ENCODE measurements at places on chromosomes 11 and 22.

GRCh38 chr11:132008872-132009271 is 638.5 kb downstream of the NTM start:
- DNase-seq: no peak

DNA sequence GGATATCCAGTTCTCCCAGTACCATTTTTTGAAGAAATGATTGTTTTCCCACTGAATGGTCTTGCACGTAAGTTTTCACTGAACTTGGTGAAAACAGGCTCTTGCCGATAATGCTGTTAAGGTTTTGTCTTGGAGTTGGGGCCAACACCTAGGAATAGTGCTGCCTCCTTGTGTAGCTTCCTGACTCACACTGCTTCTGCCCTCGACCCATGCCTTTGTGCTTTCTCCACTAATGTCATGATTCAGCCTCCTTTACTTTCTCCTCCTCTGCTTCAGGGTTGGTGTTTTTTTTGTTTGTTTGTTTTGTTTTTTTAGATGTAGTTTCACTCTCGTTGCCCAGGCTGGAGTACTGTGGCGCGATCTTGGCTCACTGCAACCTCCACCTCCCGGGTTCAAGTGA is 30.2 kb downstream of the SLC5A1 start:
- no peak for DNase-seq

DNA sequence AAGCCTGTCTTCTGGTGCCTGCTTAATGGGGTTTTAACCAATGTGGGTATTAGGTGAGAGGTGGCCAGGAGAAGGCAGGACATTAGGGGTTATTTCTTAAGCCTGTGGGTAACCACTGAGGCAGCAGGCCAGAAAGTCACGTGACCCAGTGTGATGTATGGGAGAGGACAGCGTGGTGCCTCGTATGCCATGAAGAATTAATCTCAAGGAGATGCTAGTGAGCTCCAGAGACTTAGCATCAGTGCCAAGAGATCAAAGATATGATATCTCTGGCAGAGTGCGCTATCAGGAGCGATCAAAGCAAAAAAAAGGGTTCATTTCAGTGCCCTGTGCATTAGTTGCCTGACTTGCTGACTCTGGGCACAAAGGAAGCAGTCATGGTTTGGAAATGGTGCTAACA is 275.5 kb downstream of the KIRREL3 start:
- DNase-seq: no peak

DNA sequence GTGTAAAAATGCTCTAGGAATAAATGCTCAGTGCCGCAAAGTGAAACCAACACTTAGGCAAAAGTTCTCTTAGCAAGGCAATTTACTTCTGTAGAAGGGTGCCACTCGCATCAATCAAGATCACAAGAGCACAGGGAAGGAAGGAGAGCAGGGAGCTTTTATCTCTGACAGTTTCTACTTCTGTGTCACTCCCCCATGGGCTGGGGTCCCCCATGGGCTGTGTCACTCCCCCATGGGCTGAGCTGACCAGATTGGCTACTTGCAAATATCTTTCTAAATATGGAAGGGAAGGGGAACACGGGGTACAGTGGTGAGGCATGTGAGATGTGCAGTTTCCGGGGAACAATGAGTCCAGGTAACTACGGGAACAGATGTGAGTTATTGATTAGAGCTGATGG is 397 bp downstream of the OR52N2 start:
- no peak for DNase-seq

GRCh38 chr11:44755556-44756523 is 29.1 kb downstream of the TSPAN18 start:
- DNase-seq: no peak

GRCh38 chr11:119520966-119521365 is 98.0 kb upstream of the THY1 start:
- no peak for DNase-seq

Measured in NCI-H1930 (cell line).